ENCODE measurements at places on chromosomes 7 and 10. TPM values are rescaled to one million over a fixed set of nuclear protein-coding genes. Genes with fewer than 3 reads are reported as not detected.

Gene MSMB
- total RNA-seq, result not detected

Gene CALHM2
- 23.7 TPM for total RNA-seq

Gene SFMBT2
- 0.11 TPM for total RNA-seq

Gene TUBAL3
- not detected for total RNA-seq

Gene CTAGE15
- total RNA-seq, result 3.9 TPM

Data from placental epithelial cell (primary cell).